ENCODE measurements at places on chromosomes 1 and 21.

DNA sequence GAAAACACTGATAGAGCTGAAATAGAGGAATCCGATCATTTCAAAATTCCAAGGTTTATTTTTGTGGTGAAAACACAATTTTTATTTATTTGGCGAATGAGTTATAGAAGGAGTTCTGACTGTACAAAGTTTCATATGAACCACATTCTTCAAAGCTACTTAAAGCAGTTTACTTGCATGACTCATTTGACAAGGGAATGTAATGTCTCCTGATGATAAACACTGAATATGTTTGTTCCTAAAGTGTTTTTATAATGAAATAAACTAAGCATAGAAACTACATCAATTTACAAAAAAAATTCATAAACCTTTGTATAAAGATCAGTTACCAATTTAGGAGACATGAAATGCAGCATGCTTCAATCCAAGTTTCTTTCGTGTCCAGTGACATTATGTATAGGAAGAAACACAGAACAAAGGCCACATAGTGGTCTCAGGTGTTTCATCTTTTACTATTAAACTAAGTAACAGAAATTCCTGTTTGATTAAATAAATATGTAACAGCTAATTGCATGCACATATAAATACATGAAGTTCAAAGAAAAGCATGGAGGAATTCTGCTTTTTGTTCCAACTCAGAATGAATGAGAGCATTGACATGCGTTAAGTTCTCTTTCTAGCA lies 2.5 kb downstream of the PRKACB start:
- peak; percentile 48 for DNase-seq

GRCh38 chr1:203584035-203584434 lies 42.6 kb upstream of the ATP2B4 start:
- DNase-seq = no peak

DNA sequence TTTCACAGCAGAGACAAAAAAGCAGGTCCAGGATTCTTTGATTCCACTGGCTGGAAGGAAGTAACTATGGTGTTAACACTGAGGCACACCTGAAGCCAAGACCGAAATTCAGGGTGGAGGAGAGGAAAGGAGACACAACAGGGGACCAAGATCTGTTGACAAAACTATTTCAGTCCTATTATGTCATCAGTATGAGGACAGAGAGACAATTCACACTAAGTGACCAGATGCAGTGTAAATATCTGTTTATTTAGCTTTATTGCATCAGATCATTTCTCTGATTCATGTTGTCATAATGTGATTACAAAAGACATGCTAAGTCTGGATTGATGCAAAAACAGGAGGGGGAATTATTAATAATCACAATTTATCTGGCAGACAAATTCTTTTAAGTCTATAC lies 118.8 kb downstream of the SIPA1L2 start:
- no peak for DNase-seq

DNA sequence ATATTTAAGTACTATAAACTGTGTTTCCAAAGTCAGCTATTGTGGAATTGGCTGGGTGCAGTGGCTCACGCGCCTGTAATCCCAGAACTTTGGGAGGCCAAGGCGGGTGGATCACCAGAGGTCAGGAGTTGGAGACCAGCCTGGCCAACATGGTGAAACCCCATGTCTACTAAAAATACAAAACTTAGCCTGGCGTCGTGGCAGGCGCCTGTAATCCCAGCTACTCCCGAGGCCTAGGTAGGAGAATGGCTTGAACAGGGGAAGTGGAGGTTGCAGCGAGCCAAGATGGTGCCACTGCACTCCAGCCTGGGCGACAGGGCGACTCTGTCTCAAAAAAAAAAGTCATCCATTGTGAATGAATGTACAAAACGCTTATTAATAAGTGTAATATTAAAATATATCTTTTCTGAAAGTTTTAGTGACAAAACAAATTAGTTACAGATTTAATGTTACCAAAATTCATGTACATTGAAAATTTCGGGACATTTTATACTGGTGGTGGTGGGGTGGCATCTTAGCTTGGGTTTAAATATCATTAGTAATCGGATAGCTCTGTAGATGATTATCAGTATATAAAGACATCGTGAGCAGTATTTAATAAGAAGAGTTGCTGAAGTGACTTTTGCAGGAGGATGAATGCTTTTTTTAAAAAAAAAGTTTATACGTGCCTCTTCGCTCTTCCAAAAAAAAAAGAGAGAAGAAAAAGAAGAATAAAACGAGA lies 503 bp upstream of the SRSF11 start:
- no peak for DNase-seq

- DNase-seq = no peak
Measured at GRCh38 chr21:34878501-34878900, 170.6 kb downstream of the RUNX1 start.

- DNase-seq = no peak
Measured at GRCh38 chr1:244210884-244211558, 159.9 kb downstream of the ZBTB18 start.

- no peak for DNase-seq
Measured at GRCh38 chr1:192927496-192927895, 118.7 kb downstream of the RGS2 start.

DNA sequence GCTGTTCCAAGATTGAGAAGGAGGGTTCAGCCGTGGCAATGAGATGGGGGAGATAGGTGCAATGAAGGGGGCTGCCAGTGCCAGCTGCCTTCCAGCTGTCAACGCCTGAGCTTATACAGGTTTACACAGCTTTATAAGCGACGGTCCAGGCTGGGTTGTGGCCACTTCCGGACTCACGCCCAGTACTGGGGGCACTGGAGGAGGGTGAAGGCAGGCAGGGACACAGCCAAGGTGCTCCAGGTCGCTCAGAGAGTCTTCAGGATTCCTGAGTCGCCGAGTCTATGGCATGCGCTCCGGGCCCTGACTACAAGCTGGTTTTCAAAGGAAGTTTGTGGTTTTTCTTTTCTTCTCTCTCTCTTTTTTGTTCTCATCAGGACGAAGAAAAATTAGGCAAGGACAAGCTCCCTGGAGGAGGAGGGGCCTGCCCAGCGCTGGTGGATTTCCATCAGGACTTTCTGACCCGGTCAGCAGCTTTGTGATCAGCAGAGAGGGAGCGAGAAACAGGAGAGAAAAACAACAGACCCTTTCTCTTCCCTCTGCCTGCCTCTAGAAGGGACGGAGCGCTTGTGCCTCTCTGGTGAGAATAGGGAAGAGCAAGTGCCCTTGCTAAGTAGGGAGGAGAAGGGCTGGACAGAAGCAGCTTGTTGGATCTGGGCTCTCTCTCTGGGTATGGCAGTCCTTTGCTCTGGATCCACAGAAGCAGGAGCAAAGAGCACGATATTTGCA lies at the start of gene MINDY1:
Gene MINDY1, minus strand, starts transcription at position 576 of the 726 bp plus-strand sequence. CDS start 4,285 bp downstream, outside the sequence.
- DNase-seq = peak; percentile 83

DNA sequence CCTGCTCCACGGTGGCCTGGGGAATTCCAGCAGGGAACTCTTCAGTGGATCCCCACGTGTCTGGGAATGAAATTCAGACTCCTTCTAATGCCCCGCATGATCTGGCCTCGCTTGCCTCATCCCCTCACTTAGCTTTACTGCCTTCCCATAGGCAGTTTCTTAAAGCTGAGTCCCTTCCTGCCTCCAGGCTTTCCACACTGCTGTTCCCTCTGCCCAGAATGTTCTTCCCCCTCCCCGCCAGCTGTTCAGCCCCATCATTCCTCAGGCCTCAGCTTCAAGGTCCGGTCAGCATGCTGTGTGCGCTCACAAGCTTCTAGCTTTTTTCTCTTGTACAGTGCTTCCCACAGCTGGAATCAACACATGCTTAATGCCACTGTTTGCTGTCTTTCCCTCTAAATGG lies 54.9 kb upstream of the WASF2 start:
- no peak for DNase-seq

- no peak for DNase-seq
Measured at GRCh38 chr1:4928186-4928585, 273.8 kb downstream of the AJAP1 start.

GRCh38 chr1:53585129-53585528 lies 125.9 kb downstream of the DMRTB1 start:
- peak; percentile 45 for DNase-seq

GRCh38 chr1:980602-981395 lies 1.1 kb downstream of the PERM1 start:
- no peak for DNase-seq

DNA sequence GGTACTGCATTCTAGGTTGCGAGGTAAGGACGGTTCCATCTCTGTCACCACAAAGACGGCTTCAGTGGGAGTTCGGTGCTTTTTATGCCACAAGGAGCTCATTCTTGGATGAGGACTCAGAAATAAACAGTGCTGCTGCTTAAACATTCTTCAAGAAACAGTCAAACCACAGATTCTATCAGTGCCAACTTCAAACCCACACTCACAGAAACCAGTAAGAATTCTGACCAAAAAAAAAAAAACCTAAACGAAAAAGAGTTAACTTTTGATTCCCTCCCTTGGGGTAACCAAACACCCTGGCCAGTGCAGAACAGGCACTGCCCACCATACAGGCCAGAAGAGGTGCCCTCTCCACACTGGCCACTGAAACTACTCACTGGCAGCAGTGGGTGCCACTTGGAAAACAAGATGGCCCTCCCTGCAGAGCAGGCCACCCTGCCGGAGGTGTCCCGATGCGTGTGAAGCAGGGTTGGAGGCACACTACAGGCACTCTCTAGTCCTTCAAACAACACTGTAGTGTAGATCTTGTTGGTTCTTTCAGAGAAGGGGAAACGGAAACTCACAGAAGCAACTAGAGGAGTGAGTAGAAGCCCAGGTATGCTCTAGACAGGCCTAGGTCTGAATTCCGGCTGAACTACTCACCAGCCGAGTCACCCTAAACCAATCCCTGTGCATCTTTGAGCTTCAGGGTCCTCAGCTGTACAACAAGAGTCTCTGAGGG lies 87.3 kb upstream of the TLR5 start:
- peak; percentile 85 for DNase-seq

- no peak for DNase-seq
Measured at GRCh38 chr1:4603295-4604110, 50.9 kb upstream of the AJAP1 start.

DNA sequence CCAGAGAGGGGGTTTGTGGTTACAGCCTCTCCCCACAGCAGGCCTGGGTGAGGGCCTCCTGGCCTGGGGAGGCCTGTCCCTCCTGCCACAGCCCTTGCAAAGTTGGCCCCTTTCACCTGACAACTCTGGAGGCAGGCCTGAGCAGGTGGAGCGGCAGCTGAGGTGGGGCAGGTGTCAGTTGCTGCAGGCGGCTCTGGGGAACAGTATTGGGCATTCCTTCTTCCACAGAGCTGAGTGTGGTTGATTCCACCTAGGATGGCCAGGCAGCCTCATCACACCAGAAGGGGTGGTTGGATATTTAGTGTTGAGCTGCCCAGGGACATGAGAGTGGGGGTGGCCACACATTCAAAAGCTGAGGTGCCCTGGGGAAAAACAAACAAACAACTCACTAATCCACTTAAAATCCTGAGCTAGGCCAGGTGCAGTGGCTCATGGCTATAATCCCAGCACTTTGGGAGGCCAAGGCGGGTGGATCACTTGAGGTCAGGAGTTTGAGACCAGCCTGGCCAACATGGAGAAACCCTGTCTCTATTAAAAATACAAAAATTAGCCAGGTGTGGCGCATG lies 31.1 kb downstream of the PIGP start:
- no peak for DNase-seq

DNA sequence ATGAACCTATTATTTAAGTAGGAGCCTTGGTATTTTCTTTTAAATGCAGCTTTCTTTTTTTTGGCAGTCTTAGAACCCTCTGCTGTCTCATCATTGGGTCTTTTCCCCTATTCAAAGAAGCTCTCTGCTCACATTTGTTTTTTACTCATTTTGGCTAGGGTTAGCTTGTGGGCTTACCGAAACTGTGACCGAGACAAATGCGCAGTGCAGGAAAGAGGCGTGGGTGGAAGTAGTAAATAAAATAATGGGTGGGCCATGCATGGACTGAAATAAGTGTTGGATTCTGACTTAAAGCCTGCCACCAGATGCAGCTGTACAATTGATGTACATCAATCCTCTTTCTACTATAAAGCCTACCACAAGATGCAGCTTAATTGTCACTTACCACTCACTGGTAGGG lies 14.7 kb downstream of the XPR1 start:
- no peak for DNase-seq

GRCh38 chr1:214467078-214467585 lies 84.3 kb downstream of the PTPN14 start:
- DNase-seq = no peak

DNA sequence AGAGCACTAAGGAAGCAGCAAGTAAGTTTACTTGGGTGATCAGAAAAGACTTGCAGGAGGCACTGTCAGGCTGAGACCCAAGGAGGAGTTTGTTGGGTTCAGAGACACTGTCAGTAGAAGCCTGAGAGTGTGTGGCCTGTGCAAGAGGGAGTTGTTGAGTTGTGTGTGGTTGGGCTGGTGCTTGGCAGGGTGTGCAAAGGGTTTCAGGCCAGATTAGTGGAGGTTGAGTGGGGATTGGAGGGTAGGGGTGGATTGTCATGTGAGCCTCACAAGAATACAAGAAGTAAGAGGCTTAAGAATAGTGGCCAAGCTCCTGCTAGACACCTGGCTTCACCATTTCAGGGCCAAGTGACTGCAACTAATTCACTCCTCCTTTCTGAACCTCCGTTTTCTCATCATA lies 8.9 kb upstream of the KIF21B start:
- no peak for DNase-seq

DNA sequence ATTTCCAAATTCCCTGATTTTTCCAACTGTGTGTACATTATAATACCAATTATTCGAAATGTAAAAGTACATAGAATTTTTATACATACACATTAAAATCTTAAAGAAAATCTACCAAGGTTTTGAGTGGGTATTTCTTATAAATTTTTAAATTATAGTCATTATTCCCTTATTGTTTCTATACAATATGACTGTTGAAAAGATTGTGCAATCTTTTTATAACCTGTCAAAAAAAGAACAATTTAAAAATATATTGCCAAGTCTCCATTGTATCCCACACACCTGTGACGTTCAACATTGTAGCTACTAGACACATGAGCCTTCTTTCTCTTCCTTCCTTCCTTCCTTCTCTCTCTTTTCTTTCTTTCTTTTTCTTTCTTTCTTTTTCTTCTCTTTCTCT lies 473.2 kb upstream of the CHRM3 start:
- no peak for DNase-seq

GRCh38 chr1:201461645-201462441 lies 7.1 kb downstream of the PHLDA3 start:
- DNase-seq = peak; percentile 97

DNA sequence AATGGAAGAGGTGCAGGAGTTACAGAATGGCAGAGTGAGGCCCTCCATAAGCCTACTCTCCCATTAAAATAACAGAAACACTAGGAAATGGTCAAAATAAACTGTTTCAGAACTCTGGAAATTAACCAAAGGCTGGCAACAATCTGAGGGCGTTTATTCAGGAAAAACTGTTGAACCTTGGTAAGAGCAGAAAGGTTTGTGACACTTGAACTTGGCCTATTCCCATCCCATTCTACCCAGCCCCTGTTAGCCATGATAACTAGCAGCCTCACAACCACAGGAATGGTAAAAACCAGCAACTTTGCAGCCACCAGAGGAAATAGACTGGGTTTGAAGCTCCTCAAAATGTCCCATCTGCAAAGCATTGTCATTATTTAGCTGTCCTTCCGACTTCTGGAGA lies 256.8 kb downstream of the RHOU start:
- DNase-seq = no peak

DNA sequence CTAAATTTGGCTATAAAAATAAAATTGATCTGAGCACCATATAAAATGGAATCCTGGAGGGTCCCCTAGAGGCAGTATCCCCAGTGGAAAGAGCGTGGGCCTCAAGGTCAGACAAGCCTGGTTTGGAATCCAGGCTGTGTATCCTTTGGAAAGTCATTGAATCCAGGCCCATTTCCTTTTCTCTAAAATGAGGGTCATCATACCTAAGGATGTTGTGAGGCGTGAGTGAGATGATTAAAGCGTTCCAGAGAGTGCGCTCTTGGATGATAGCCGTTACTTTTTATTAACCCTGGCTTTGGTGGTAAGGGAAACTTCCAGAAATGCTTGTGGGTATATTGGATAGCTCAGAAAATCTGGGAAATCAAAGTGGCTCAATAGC lies 683 bp upstream of the ZNF436 start:
- DNase-seq = no peak
